AG10803 (cell line): ENCODE measurements at places on chromosomes 1 and 21.

- DNase-seq, result peak; percentile 58
These were observed 71.4 kb downstream of the AGPAT3 start for GRCh38 chr21:43936247-43936967.

- DNase-seq, result peak; percentile 27
These were observed 45.2 kb downstream of the PTPRU start for GRCh38 chr1:29281571-29281970.

- peak; percentile 88 for DNase-seq
These were observed 789 bp upstream of the PTPN14 start for GRCh38 chr1:214552174-214552608.

- peak; percentile 90 for DNase-seq
These were observed 7.7 kb upstream of the MPZL1 start for GRCh38 chr1:167714098-167714438.

GRCh38 chr1:43321331-43321891 lies 16.2 kb upstream of the MPL start:
- no peak for DNase-seq

- peak; percentile 88 for DNase-seq
These were observed 20.8 kb downstream of the OBSCN start for GRCh38 chr1:228228601-228229074.
